ENCODE measurements at places on chromosomes 4 and X. TPM values are rescaled to one million over a fixed set of nuclear protein-coding genes. Genes with fewer than 3 reads are reported as not detected.

The PABPC1L2B gene
- total RNA-seq, result not detected

The ZNF674 gene
- 2.9 TPM for total RNA-seq

The FRMD7 gene
- 0.14 TPM for total RNA-seq

The PFKFB1 gene
- total RNA-seq, result 0.19 TPM

The AFM gene
- not detected for total RNA-seq

The ADH6 gene
- total RNA-seq, result not detected

The TRIM60 gene
- total RNA-seq, result not detected

The TMEM35A gene
- total RNA-seq, result not detected

The TRMT44 gene
- 9.2 TPM for total RNA-seq

The SUPT20HL1 gene
- not detected for total RNA-seq

DNA sequence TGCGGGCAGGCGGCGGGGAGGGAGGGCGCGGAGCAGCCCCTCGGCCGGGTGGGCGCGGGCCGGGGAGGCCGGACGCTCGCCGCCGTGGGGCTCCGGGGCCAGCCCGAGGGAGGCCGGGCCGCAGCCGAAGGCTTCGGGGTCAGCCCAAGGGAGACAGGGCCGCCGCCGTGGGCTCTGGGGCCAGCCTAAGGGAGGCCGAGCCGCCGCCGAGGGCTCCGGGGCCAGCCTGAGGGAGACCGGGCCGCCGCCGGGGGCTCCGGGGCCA lies 251 bp downstream of the KIAA0232 start:
- no peak for DNase-seq

DNA sequence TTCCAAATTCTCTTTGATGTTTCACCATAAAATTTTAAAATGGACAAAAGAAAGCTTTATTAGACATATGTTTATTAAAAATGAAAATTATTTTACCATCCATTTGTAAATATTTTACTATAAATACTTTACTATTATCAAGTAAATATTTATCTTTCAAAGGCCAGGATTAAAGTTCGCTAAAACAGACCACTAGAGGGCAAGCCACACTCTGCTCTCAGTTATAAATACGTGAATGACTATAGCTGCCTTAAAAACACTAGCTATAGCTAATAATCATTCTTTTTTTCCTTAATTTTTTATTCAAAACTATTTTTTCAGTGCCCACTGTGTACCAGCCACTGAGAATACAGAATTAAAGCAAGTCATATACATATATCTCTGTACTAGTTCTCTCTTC lies 38.6 kb downstream of the UNC5C start:
- DNase-seq, result no peak

GRCh38 chr4:677431-678293 lies 3.3 kb downstream of the MYL5 start:
- no peak for DNase-seq

DNA sequence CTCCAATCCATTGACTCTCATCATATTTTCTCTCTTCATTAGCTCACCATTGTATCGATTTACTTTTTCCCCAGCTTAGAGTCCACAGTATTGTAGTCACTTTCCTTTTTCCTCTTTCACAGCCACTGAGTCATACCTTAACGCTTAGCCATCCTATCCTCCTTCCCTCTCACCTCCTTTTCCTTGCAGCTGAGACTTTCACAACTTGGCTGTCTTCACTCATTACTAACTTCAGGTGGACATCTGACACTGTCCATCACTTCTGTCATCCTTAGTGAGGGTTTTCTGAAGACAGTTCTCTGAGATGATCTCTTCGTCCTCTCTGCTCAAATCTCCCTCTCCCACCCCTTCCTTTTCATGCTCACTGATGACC lies 70.5 kb upstream of the ESX1 start:
- no peak for DNase-seq

DNA sequence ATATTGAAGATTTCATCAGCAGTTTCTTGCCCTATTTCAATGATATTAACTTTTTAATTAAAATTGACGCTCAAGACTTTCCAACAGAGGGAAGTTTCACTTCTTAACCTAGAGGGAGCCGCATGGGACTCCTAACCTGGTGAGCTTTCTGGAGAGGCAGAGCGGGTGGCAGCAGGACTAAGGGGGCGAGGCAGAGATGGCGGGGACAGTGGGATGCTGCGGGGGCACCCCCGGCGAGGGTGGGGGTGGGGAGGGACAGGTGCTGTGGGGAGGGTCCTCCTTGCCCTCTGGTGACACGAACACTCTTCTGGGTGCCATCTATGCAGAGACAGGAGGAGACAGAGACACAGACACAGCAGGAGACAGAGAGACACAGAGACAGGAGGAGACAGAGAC lies 104.4 kb downstream of the ADRA2C start:
- DNase-seq, result peak; percentile 2

GRCh38 chrX:49993661-49994060 lies 71.3 kb downstream of the CLCN5 start:
- DNase-seq, result no peak

DNA sequence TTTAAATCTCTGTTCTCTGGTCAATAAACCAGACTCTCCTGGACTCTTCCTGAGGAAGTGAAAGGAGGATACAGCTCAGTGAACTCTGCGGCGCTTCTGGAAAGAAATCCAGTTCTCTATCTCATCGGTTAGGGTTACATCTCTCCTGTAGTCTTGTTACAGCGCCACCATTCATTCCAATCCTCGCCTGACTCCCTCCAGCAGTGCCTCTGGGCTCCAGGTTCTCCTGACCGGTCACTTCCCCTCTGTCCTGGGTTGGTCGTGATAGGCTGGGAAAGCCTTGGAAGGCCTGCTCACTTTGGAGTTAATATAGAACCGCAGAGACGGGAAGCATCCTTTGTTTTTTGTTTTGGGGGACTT lies 97.0 kb upstream of the STOX2 start:
- no peak for DNase-seq

GRCh38 chrX:116009861-116010710 lies 160.5 kb upstream of the AGTR2 start:
- DNase-seq, result peak; percentile 13

- DNase-seq, result no peak
These were observed 12.7 kb downstream of the OPHN1 start for GRCh38 chrX:68420559-68420958.
